Activated effector memory CD4-positive, alpha-beta T cell treated with anti-CD3 and anti-CD28 coated beads, Interleukin-2, amount 50 U/mL, for 16 hours (primary cell): ENCODE measurements at places on chromosomes 4 and X.

DNA sequence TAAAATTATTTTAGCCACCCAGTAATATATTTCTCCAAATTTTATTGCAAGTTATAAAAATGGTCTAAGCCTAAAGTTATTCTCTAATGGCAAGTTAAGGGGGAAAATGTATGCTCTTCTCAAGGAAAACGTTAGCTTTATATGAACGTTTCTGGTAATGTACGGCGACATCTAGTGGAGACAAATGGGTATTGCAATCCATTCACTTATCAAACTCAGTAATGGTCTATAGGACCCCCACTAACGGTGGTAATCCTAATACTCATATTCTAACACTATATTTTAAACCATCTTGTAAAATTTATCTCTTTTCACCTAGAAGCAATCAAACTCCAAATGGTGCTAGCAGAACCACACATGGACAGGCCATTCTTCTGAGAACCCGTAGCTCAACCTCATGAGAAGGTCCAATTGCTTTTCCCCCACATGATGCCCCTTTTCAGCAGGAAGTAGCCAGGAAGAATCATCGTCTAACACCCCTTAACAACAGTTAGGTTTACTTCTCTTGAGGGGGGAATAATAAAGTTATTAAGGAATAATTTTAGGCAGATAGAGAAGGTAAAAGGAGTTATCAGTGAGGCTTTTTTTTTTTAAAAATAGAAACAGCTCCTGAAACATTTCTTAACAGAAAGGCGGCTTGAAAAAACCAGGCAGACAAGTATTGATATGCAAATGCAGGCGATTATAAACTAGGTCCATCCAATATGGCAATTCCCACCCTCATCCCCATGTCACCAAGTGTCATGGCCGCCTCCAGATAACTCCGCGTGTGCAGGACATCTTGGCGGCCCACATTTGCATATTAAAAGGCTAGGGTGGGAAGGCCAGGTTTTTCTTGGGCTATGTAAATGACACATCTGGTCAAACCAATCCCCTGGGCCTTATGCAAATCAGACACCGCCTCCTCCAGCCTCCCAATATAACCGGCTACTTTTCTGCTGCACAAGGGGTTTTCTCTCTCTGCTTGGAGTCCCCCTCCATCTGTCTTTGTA, 35.0 kb downstream of the NUDT11 start:
- no peak for DNase-seq

DNA sequence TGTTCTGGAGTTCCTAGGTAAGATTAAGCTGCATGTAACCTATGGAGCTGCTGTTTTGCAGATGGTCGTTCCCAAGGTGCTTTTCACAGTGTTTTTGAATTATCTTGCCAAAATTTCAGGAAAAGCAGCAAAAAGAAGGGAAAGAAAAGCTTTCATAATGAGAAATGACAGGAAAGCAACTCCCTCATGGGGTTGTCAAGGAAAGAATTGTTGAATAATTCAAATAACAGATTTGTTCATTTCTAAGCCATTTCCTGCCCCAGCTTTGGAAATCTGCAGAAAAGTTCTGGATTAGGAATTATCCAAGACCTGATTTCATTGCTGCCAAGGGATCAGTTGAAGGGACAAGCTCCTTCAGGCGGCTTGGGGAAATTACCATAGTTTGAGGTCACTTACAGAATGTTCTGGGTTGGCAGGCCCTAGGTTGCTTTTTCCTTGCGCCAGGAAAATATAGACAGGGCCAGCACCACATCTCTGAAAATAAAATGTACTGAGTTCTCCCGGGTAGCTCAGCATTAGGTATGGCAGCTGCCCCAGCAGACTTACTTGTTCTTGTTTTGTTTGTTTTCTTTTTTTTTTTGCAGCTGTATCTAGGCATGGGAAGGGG, 354.7 kb downstream of the STIM2 start:
- DNase-seq, result no peak

- DNase-seq, result no peak
Measured at GRCh38 chrX:40579900-40580536, 752 bp upstream of the ATP6AP2 start.

GRCh38 chr4:146236216-146236615, 21.9 kb downstream of the REELD1 start:
- no peak for DNase-seq

DNA sequence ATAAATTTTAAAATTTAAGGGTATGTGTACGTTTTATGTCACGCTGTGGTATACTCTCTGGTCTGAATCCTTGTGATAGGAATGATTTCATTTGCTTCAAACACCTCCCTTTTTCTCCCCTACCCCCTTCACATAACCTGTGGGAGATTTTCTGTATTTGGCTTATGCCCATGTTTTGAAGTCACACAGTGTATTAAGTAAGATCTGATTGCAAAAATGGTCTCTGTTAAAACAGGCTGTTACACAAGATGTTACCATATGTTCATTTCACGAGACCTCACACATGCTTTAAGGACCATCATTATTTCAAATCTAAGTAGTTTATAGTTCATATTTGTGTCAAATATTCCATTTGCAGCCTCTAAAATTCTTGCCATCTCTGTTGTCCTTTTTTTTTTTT, 63.5 kb downstream of the TMEM131L start:
- no peak for DNase-seq
